Retinal pigment epithelial cell (primary cell): ENCODE measurements at places on chromosomes 12 and 14.

GRCh38 chr14:31897581-31898186 is 179.4 kb upstream of the ARHGAP5 start:
- DNase-seq = no peak

- no peak for DNase-seq
These were observed 211.9 kb upstream of the BMP4 start for GRCh38 chr14:54168489-54168888.

- DNase-seq = no peak
These were observed 276.6 kb upstream of the DIO3 start for GRCh38 chr14:101284711-101285110.

GRCh38 chr12:106740818-106741217 is 33.7 kb upstream of the RIC8B start:
- DNase-seq = no peak

DNA sequence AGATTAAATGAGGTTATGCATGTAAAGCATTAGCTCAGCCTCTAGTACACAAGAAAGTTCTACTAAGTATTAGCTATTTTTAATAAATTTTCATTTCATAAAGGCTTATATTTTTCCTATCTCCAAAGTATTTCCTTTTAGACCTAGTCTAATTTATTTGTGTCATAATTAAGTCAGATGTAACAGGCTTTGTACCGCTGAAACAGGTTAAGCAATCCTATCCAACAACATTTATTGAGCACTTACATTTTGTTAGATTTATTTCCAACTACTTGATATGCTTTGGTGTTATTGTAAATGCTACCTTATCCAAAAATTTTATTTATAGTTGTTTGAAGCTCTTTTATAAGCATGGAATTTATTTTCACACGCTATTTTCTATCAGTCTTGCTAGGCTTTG is 1.8 kb upstream of the PARP2 start:
- DNase-seq = no peak

DNA sequence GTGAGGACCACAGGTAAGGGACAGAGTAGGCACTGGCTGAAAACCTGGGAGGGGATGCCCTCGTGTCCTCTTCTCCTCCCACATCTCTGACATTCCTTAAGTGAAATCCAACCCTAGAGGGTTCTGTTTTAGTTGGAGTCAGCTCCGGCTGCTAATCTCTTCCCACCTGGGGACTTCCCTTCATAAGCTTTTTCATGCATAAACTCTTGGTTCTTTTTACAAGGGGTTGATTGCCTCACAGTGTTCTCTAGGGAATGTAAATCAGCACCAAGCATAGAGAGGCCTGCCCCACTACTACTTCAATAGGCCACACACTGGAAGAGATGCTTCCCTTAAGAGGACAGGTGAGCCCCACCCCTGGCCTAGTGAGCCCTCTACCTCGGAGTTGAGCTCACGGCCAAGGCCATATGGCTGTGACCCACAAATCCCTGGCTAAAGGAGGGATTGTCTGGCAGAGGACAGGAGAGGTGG is 3.2 kb upstream of the SYNDIG1L start:
- DNase-seq = no peak

GRCh38 chr14:29672831-29673230 is 254.8 kb downstream of the PRKD1 start:
- DNase-seq = no peak

DNA sequence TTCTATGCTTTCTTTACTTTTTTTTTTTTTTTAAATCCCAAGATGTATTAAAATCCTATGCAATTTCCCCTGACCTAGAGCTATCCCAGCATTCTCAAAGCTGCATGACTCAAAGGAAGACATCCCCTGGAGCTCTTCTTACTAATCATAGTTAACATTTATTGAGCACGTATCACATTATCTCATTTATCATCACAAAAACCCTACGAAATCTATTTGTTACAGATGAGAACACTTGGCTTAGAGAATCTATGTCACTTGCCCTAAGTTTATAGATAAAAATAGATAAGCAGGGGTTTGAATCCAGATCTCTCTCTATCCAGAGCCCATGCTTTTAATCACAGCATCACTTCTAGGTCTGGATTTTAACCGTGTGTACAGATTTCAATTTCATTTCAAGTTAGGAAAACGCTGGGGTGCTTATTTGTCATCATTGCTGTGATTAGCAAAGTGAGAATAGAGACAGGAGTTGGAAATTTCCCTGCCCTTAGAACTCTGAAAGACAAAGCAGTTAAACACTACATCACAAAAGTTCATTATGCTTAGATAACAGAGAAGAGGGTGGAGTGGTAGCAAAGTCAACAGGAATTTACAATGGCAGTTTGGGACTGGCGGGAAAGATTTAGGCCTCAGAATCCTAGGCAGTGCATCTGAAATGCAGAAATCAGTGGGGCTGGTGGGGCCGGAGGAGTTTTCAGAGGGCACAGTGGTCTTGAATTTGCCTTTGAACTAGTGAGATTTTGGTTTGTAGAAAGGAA is 177.7 kb upstream of the FRMD6 start:
- DNase-seq = no peak

- no peak for DNase-seq
These were observed 195.1 kb downstream of the IPO8 start for GRCh38 chr12:30500532-30500931.

- no peak for DNase-seq
These were observed 42.1 kb upstream of the USP44 start for GRCh38 chr12:95593266-95593871.

DNA sequence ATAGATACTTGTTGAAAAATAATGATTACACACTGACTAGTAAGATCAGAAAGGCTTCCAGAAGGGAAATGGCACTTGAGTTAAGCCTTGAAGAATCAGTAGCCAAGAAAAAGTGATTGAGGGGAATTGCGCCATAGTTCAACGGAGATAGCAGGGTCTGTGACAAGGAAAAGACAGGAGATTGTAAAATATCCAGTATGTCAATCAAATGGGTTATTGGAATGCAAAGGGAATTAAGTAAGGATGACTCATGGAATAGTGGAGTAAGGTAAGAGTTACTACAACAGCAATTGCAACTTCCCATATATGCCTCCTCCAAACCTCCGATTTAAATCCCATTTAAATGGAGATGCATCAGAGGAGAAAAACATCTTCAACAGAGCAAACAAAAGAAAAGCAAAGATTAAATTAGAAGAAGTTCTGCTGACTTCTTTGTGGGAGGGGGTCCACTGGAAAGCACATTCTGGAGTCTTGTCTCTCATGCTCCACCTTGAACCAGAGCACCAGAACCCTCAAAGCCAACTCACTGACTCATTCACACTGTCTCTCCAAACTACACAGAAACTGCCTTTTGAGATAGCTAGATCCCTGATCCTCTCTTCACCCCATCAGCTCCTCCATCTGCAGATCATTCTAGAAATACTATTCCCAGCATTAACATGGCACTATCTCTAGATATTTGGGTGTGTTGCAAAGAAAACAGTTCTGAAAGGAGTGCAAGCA is 138.2 kb downstream of the NUAK1 start:
- DNase-seq = no peak

GRCh38 chr12:53733807-53734200 is 6.6 kb upstream of the CALCOCO1 start:
- no peak for DNase-seq

- no peak for DNase-seq
These were observed 138.9 kb downstream of the GCH1 start for GRCh38 chr14:54763761-54764160.

GRCh38 chr14:63642656-63643382 is 1.1 kb upstream of the WDR89 start:
- no peak for DNase-seq

DNA sequence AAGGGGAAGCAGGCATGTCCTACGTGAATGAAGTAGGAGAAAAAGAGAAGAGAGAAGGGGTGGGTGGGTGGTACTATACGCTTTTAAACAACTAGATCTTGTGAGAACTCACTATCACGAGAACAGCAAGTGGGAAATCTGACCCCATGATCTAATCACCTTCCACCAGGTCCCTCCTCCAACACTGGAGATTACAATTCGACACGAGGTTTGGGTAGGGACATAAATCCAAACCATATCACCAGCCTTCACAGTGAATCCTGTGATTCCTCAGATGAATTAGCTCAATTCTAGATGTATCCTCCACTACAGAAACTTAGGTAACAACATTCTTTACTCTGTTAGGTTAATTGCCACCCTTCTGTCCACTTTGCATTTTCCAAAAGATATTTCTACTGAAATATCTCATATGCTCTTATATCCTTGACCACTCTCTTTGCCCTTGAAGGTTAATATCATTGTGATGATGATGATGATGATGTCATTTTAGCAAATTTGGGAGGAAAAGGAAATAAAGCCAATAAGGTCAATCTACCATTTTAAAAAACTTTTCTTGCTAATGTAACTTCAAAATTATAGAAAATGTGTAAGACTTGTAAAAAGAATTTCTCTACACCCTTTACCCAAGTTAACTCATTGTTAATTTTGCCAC is 23.2 kb upstream of the CCNT1 start:
- DNase-seq = no peak

DNA sequence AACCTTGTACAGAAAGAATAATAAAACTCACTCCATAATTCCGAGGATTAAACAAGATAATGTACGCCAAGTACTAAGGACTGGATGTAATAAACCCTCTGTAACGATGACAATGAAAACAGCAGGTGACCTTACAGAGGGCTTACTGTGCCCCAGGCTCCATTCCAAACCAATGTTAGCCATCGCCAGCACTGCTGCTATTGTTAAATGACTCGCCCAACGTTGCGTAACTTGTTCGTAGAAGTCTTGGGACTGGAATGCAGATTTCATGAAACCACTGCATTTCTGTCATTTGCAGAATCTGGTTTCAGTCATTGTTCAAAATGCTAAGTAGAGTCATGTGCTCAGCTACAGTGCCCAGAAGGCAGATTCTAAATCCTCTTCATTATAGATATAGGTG is 728 bp upstream of the STON2 start:
- DNase-seq = peak; percentile 100
